NCI-H2171 treated with DMSO at 0.1 percent for 48 hours (cell line): ENCODE measurements at places on chromosomes 13 and 19.

GRCh38 chr13:114142137-114142550 lies 9.7 kb upstream of the RASA3 start:
- no peak for DNase-seq

DNA sequence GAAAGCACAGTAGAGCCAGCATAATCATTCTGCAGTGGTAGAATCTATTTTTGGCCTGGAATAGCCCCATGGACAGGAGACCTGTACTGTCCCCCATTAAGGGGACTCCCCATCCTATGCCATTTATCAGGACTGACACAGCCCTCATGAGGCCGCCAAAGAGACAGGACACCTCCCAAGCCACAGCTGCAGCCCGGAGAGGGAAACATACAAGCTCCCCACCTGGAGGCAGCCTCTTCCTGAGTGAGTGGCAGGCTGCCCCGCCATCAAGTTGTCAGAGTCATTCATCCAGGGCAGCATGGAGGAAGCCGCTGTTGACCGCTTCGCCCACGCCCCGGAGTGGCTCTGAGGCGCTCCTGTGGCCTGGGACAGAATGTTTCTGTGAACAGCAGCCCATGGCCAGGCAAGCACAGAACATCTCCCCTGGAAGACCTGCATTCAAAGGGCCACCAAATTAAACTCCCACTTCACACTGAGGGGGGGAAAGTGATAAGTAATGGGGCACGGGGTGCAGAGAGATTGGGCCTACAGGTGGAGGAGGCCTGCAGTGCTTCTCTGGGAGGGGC lies 111.3 kb downstream of the ZDHHC20 start:
- DNase-seq: no peak

- DNase-seq: no peak
Measured at GRCh38 chr19:30083125-30083681, 141.2 kb downstream of the URI1 start.

DNA sequence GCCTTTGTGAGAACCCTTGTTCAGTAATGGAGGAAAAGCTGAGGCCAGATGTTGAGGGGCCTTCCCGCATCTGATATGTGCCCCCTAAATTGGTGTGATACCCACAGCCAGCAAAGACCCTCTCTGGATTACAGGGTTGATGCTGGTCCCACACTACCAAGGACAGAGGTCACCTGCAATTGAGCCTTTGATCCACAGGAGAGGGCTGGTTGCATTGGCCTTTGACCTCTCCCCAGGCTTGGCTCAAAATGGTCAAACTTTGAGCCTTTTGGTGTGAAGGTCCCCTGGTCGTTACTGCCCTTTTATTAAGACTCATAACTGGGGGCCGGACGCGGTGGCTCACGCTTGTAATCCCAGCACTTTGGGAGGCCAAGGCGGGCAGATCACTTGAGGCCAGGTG lies 8.4 kb upstream of the MRPL4 start:
- DNase-seq: no peak

DNA sequence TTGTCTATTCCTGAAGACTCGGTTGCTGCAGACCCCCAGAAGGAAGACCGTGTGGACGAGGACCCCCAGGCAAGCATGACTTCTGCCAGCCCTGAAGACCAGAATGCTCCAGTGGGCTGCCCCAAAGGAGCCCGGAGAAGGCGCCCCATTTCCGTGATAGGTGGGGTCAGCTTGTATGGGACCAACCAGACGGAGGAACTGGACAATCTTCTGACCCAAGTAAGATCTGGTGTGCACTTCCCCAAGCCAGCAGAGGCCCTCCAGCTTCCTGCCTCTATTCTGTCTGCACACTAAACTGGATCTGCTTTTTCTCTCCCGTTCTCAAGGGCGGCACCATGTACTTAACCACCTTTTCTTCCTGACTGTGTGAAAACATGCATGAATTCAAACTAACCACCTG lies 59.8 kb upstream of the C1QTNF9 start:
- DNase-seq: no peak

DNA sequence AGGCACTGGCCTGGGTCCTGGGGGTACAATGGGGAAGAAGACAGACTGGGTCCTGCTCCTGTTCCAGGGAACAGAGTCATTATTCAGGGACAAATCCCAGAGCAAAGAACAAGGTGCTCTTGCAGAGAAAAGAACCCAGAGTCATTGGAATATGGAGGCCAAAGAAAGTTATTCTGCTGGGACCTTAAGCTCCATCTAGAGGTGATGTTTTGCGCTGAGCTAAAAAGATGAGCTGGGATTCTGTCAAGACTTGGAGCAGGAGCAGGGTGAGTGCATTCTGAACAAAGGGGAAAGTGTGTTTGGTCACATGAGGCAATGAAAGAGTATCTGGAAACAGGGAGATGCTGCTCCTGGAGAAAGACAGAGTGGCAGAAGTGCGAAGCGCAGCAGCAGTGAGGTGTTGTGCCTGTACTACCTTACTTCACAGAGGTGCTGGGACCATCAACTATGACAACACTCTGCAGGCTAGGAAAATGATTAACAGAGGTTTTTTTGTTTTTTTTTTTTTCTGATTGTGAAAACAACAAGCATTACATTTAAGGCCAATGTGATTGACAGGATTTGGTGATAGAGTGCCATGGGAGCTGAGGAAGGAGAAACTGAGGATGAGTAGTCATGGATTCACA lies 95.3 kb upstream of the TNFSF11 start:
- peak; percentile 14 for DNase-seq

DNA sequence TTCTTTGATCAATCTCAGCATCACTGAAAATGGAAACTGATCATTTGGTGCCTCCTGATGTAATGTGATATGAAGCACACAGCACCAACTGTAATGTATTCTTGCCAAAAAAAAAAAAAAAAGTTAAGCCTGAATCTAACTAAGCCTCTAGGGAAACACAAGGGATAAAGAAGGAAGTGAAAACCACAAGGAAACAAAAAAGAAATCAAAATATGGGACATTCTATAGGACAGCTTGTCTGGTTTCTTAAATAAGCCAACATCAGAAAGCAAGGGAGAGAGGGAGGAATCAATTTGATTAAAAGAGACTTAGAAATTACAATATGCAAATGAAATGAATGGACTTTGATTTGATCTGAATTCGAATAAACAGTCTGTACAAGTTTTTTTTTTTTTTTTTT lies 20.6 kb upstream of the METTL21C start:
- DNase-seq: peak; percentile 79

- peak; percentile 78 for DNase-seq
Measured at GRCh38 chr19:461721-462551, 1.1 kb upstream of the SHC2 start.

DNA sequence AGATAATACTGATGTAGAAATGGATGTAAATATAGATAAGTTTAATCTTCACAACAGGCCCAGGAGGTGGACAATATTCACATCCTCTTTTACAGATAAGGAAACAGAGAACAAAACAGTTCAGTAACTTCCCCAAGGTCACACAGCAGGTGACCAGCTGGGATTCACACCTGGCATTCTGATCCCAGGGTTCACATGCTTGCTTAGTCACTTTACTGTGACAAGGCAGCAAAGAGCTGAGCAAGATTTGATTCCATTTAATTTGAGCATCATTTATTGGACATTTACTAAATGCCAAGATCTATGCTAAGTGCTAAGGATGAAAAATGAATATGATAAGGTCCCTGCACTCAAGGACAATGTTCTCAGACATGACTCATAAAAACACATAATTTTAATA lies 94.1 kb upstream of the STARD13 start:
- no peak for DNase-seq

- no peak for DNase-seq
Measured at GRCh38 chr13:80533175-80533574, 192.2 kb upstream of the SPRY2 start.

- DNase-seq: peak; percentile 73
Measured at GRCh38 chr19:34254046-34254697, at the start of gene GARRE1. GARRE1 (plus strand) TSS chr19:34254554; CDS start chr19:34300474, 45,920 bp downstream.
